Activated T-helper 17 cell treated with anti-CD3 and anti-CD28 coated beads, Interleukin-2, amount 50 U/mL, for 72 hours (primary cell): ENCODE measurements at places on chromosomes 13 and 19. TPM values are rescaled to one million over a fixed set of nuclear protein-coding genes. Genes with fewer than 3 reads are reported as not detected.

Gene WDR88
- total RNA-seq: 0.58 TPM

Gene RFPL4A
- not detected for total RNA-seq

Gene GIPC1
- total RNA-seq: 23.4 TPM

Gene NLRP7
- not detected for total RNA-seq

Gene C19orf47
- 21.4 TPM for total RNA-seq
